Omental fat pad (tissue), 4 donors: ENCODE measurements at places on chromosomes 1 and 21.
A peak's percentile ranks its signal among the peaks of the same experiment; 100 is the strongest.

- no peak for DNase-seq
Measured at GRCh38 chr1:115239426-115239825, 98.6 kb downstream of the NGF start.

DNA sequence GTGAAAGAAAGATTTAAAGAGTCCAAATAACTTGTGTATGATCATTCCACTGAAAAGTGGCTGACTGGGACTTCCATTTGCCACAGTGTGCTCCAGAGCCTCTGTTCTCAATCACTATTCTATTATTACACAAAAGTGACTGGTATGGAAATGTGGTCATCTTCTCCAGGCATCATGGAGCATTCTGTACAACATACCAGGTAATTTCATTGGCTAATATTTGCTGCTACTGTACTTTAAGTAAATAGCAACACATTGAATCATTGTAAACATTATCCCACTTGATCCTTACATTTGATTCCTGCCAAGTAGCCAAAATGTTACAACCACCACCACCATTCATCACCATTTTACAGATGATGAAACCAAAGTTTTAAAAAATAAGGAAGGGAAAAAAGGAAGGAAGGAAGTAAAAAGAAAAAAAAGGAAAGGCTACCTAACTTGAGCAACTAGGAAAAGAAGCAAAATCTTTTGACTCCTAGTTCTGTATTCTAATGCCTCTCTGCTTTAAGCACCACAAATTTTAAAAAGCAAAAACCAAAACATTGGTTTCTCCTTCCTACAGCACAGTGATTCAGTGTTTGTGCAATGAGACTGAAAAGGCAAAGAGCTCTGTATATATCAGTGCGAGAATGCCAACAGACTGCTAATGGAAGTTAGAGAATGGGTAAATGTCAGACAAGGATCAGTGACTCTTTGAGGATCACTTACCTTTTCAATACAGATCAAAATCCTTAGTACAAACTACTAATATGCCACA lies 361.4 kb upstream of the PTBP2 start:
- no peak for DNase-seq

DNA sequence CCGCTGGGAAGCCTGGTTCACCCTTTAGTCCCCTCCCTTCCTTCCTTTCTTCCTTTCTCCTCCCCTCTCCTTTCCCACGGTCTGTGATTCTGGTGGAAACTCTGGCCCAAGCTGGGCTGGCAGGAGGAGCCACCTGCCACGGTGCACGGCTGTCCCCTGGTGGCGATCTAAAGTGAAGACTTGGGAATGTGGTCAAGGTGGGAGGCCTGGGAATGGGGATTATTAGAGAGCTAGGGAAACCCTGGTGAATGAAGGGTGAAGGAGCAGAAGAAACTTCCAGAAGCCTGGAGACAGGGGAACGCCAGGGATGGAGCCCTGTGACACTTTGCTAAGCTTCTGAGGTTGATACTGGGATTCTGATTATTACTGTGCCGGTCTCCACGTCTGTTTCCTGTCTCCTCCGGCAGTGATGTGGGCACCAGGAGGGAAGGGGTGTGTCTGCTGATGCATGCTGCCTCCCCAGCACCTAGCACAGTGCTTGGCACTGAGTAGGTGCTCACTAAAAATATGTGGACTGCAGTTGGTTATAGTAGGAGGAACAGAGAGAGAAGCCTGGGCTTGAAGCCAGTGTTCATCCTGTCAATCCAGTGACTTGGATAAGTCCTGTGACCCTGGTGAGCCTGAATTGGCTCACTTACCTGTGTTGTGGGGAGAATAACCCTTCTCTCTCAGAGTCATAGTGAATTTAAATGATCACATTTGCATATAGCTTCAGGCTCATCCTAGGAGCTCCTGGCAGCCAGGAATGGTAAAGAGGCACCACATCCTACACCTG lies 71.2 kb upstream of the NBPF3 start:
- DNase-seq, result peak; percentile 45

- no peak for DNase-seq
Measured at GRCh38 chr1:100038660-100039287, 69.0 kb downstream of the SLC35A3 start.

GRCh38 chr1:88324899-88325298 lies 359.2 kb upstream of the PKN2 start:
- DNase-seq, result no peak

GRCh38 chr1:156851779-156852417 lies 7.0 kb downstream of the INSRR start:
- DNase-seq, result no peak

- DNase-seq, result no peak
Measured at GRCh38 chr1:111221633-111222291, 5.8 kb upstream of the CHI3L2 start.

- no peak for DNase-seq
Measured at GRCh38 chr1:206557636-206558473, 50.5 kb downstream of the RASSF5 start.

DNA sequence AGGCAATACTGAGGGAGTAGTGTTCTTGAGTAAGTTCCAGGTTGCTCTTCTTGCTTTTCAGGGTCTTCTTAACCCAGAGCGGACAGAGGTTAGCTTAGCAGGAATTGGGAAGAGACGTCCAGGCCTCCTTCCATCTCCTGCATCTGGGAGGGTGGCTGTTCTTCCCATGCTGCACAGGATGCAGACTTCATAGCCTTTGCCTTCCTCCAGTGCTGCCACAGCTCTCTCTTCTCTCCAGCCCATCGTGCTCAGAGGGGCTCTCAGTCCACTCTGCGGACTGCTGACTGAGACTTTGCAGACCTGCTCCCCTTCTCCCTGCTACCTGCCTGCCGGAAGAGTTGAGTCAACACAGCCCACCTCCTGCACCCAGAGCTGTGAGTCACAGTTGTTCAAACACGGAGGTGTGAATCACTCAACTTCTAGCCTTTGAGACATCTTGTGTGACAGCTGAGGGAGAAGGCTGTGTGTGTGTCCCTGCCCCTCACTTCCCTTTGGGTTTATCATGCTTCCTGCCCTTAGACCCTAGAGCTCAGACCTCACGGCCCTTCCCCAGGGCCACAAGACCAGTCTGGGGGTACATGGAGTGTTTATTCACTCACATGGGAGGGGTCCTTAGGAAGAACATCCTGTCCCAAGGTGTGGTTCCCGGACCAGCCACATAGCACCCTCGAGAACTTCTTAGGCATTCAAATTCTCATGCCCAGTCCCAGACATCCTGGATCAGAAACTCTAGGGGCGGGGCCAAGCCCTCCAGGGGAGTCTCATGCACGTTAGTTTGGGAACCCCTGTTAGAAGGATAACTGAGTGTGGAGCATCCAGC lies 158.3 kb upstream of the CACNA1E start:
- DNase-seq, result no peak

DNA sequence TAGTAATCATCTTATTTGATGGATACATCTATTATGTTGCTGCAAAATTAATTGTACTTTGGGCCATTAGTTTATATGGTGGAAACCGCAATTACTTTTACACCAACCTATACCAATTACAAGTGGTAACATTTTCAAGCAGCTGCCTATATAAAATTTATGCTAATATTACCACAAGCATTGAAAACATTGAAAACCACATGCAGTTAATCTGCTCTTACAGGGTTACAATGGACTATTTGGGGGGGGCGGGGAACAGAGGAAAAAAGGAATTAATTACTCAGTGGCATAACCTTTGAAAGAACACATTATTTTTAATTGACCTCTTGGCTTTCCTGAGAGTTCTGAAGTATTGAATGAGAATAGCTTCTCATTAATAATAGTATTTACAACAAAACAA lies 1793.2 kb downstream of the NCAM2 start:
- DNase-seq, result no peak

DNA sequence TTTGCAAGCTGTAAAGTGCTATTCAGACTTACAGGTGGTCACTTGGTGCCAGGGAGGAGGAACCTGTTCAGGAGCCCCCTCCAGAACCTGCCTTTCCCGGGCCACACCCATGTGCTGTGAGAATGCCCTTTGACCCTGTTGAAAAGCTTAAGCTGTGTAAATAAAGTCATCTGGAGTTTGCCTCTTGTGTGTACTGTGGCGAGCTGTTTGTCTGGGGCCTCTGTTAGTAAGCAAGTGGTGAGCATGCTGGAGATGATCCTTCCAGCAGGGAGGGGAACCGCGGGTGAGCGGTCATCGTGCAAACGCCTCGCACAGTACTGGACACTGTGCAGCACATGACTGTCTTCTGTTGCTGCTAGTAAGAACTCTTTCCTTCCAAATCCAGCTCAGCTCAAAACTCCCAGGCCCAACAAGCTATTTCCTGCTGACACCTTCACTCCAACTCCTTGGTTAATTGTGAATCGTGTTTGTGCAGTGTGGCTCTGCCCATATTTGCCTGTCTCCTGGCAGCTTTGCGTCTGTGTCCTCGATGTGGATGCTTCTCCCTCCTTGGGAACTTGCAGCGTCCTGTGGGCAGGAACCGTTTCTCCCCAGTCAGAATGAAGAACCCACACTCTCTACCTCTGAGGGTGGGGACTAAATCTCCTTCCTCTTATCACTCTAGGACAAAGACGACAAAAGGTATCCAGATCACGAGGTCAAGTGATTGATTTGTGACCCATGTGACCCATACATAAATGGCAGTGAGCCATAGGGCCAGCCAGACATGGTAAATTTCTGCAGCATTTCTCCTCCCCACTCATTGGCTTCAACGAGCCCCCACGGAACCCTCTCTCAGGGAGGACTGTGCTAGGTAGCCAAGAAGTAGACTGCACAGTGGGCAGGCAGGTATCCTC lies 13.9 kb upstream of the BTG2 start:
- no peak for DNase-seq

GRCh38 chr1:57966751-57967406 lies 543.0 kb upstream of the DAB1 start:
- no peak for DNase-seq

DNA sequence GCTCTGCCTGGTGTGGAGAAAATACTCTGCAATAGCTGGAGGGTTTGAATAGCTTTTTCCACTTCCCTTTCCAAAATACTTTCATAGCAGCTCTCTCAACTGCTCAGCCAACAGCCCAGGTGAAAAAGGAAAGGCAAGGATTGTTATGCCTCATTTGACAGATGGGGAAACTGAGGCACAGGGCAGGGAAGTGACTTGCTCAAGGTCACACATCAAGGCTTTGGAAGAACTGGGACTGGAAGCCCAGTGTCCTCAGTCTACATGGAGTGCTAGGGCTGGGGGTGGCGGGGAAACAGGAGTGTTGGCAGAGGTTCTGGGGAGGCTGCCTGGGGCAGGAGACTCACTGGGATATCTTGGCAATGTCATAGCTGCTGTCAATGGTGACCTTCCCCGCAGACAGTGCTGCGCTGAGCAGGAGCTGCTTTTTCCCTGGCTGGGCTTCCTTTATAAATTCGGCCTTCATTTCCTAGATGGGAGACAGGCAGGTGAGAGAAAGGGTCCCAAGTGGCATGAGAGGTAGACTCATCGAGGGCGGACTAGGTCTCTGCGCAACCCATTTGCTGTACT lies 4.0 kb downstream of the CHI3L1 start:
- no peak for DNase-seq

DNA sequence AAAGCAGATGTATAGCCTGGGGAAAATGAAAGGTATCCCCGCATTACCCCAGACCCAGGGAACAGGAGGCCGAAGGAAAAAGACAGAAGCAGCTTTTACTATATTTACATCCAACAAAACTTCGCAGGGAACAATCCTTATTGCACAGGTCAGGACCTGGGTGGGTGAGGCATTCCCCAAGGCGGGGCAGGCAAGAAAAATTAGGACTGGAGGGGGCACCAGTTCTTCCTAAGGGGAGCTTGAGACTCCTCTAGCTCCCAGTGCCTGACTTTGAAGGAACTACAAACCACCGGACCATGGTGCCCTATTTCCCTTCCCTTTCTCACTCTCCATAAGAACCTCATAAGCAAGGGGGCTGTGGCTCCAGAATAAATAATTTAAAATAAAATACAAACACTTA lies 6.7 kb upstream of the GATAD2B start:
- DNase-seq, result no peak

- no peak for DNase-seq
Measured at GRCh38 chr1:242530761-242531160, 6.3 kb upstream of the PLD5 start.

DNA sequence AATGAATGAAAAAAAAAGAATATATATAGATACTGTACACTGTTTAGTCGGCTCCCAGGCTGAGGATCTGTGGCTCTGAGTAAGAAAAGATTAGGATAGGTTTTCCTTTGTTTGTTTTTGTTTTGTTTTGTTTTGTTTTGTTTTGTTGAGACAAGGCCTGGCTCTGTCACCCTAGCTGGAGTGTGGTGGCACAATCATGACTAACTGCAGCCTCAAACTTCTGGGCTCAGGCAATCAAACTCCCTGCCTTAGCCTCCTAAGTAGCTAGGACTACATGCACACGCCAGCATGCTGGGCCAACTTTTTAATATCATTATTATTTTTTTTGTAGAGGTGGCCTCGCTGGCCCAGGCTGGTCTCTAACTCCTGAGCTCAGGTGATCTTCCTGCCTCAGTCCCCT lies 87.9 kb upstream of the PTBP2 start:
- no peak for DNase-seq

DNA sequence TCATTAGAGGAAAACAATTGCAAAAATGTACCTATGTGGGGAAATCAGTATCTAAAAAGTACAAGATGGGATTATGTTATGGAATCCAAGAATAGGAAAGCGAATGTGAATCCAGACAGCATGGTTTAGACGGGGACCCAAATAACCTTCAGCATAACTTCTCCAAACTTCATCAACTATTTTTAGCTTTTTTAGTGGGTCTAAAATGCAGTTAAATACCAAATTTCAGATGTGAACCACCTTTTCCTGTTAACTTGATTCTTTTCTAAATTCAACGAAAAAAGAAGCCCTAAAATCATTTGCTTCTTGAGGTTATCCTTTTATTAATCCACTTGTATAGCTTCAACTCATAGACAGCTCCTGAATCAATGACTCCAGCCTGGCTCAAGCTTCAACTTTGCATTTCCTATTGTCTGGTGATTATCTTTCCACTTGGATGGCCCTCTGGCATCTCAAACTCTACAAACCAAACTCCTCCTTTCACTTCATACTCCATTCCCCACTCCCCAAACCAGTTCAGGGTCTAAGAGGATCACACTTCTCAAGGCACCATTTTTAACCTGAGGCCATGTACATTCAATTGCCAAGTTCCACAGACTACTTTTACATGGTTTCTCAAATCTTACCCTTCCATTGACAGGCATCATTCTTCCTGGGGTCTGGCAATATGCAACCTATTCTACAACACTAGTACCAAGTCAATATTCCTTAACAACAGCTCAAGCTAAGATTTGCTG lies 7.4 kb downstream of the ERRFI1 start:
- DNase-seq, result no peak

GRCh38 chr1:8371372-8371991 lies 53.6 kb downstream of the SLC45A1 start:
- DNase-seq, result no peak

DNA sequence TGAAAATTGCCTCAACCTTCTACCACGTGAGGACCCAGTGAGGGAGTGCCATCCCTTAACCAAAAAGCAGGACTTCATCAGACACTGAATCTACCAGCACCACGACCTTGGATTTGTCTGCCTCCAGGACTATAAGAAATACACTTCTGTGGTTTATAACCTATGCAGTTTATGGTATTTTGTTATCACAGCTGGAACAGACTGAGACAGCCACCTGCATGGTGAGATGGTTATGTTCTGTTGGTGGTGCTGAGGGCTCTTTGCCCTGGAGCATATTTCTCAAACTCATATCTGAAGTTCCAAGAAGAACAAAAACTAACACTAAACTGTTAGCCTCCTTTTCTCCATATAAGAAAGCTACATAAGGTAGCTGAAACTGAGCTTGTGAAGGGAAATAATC lies 69.8 kb upstream of the RGS18 start:
- DNase-seq, result no peak
